Stomach (tissue), 19 donors: ENCODE measurements at places on chromosomes 5 and 9. TPM values are rescaled to one million over a fixed set of nuclear protein-coding genes. Genes with fewer than 3 reads are reported as not detected.
A peak's percentile ranks its signal among the peaks of the same experiment; 100 is the strongest.

The IER5L gene
- 3.9 TPM for total RNA-seq

- no peak overlapping the region for H3K27ac ChIP-seq
- no peaks in the 10 kb centered on the region for H3K36me3 ChIP-seq
- H3K4me3 ChIP-seq, result no peak overlapping the region
- no peaks in the 10 kb centered on the region for H3K4me1 ChIP-seq
- no peak for DNase-seq
Observed at GRCh38 chr5:94397508-94397907, 220.9 kb downstream of the KIAA0825 start.

The PCDHA9 gene
- not detected for total RNA-seq

The LCN15 gene
- total RNA-seq, result not detected

GRCh38 chr5:132294728-132295504 is 722 bp downstream of the SLC22A4 start:
- peaks cover 15% of the 10 kb centered on the region for H3K4me1 ChIP-seq
- peak overlapping the region; percentile 97 for H3K27ac ChIP-seq
- no peaks in the 10 kb centered on the region for H3K27me3 ChIP-seq
- DNase-seq, result peak; percentile 75

DNA sequence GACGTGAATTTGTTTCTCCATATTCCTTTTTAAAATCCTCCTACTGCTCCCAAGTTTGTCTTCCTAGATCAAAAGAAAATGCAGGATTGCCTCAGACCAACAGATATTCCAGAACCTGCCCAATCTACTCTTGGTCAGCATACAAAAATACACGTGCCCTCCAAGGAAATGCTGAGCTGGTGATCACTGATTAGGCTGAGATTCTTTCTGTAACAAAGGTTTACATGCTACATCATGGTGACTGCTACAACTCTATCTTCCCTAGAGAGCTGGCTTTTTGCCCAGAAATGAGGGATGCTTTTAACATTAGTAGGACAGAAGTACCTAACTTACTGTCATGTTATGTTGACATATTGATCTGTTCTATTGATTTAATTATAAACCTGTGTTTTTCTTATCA is 35.5 kb downstream of the OR2Y1 start:
- no peak overlapping the region for H3K27ac ChIP-seq
- no peak overlapping the region for H3K4me3 ChIP-seq
- no peaks in the 10 kb centered on the region for H3K27me3 ChIP-seq
- DNase-seq, result no peak

The LHX6 gene
- total RNA-seq, result 5.3 TPM
